ENCODE measurements at places on chromosomes 2 and 18.

- no peak for DNase-seq
Measured at GRCh38 chr2:99675130-99675661, 185.4 kb upstream of the REV1 start.

- no peak for DNase-seq
Measured at GRCh38 chr2:218622606-218623365, 15.1 kb downstream of the PLCD4 start.

DNA sequence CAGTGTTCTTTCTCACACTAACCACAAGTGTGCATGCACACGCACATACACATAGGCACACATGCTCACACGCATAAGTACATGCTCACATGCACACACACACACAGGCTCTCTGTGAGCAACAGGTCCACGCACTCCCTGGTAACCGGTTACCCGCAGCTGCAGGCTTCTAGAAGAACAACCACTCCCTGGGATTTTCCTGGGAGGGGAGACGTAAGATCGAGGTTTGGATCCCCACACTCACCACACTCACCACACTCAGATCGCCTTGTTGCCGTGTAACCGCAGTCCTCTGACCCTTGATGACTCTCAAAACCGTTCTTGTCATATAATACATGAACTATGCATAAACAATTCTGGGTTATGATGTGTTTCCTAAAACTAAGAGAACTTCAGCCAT, 42.2 kb downstream of the TTC32 start:
- DNase-seq: no peak

- no peak for DNase-seq
Measured at GRCh38 chr2:207881902-207882301, 112.2 kb upstream of the FZD5 start.

GRCh38 chr2:126714191-126714965, 58.4 kb downstream of the GYPC start:
- DNase-seq: no peak

- no peak for DNase-seq
Measured at GRCh38 chr2:149579972-149580882, 7.3 kb downstream of the MMADHC start.

DNA sequence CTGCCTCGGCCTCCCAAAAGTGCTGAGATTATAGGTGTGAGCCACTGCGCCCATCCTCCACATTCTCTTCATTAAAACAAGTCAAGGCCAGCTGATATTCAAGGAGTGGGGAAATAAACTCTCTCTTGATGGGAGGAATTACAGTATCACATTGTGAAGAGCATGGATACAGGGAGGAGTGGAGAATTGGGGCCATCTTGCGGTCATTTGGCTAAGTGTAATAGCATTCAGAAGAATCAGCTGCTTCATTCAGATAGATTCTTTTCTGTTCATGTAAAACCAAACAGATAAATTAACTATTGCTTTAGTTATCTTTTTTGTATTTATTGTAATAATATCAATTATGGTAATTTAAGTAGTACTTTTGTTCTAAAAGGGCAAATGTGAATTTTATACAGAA, 156.3 kb downstream of the UBR3 start:
- no peak for DNase-seq

- no peak for DNase-seq
Measured at GRCh38 chr2:191038741-191039140, 24.8 kb upstream of the STAT1 start.

- no peak for DNase-seq
Measured at GRCh38 chr2:207492461-207492860, 37.3 kb upstream of the CREB1 start.

DNA sequence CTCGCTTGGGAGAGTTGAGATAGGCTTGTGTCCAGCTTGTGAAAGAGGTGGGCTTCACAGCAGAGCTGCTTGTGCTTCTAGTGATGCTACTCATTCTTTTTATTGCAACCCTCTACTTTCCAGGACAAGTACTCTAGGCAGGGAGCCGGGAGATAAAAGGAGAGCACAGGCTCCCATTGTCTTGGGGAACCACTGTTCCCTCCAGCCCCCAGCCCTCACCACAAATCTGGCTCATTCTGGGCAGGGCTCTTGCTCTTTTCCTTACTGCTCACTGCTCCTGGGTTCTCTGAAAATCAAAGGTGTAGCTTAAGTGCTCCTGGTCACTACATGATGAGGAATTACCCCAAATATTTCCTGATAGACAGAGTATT, 81.4 kb downstream of the CABYR start:
- DNase-seq: no peak

- no peak for DNase-seq
Measured at GRCh38 chr2:86300496-86300895, 36.9 kb downstream of the REEP1 start.

DNA sequence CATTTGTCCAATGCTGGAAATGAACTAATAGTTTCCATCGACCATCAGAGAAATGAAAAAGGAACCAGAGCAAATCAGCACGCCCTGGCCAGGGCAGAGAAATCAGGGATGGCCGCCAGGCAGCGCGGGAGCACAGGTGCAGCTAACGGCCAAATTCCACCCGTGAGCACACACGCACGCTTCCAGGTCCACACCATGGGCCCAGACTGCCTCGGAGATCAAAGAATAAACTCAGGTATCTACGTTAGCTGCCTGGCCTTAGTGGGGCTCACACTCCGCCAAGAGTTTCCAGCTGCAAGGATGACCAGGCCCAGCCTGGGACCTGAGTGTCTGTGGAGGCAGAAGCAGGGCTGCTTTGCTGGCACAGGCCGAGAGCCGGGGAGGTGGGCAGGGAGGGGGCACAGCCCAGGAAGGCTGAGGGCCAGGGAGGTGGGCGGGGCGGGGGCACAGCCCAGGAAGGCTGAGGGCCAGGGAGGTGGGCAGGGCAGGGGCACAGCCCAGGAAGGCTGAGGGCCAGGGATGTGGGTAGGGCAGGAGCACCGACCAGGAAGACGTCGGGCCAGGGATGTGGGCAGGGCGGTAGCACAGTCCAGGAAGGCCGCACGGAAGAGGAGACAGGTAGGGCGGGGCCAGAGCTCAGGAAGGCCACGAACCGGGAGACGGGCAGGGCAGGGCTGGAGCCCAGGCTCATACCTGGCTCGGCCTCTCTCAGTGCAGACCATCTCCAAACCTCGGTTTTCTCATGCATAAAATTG, 43.2 kb upstream of the SALL3 start:
- no peak for DNase-seq

GRCh38 chr2:24104906-24105305, 18.2 kb downstream of the PFN4 start:
- DNase-seq: no peak

DNA sequence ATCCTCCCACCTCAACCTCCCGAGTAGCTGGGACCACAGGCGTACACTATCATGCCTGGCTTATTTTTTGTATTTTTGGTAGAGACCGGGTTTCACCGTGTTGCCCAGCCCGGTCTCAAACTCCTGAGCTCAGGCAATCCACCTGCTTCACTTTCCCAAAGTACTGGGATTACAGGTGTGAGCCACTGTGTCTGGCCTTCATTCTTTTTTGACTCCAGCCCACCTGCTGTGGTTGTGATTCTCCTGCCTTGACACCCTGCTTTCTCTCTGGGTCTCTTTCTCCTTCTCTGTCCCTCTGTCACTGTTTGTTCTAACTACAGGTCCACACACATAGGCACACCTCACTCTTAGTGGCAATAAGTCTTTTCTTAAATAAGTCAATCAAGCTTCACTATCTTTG, 85.3 kb downstream of the FTCDNL1 start:
- no peak for DNase-seq

GRCh38 chr2:65072181-65072970, 16.2 kb downstream of the CEP68 start:
- DNase-seq: no peak

- DNase-seq: no peak
Measured at GRCh38 chr2:37934591-37935513, 9.8 kb downstream of the RMDN2 start.

DNA sequence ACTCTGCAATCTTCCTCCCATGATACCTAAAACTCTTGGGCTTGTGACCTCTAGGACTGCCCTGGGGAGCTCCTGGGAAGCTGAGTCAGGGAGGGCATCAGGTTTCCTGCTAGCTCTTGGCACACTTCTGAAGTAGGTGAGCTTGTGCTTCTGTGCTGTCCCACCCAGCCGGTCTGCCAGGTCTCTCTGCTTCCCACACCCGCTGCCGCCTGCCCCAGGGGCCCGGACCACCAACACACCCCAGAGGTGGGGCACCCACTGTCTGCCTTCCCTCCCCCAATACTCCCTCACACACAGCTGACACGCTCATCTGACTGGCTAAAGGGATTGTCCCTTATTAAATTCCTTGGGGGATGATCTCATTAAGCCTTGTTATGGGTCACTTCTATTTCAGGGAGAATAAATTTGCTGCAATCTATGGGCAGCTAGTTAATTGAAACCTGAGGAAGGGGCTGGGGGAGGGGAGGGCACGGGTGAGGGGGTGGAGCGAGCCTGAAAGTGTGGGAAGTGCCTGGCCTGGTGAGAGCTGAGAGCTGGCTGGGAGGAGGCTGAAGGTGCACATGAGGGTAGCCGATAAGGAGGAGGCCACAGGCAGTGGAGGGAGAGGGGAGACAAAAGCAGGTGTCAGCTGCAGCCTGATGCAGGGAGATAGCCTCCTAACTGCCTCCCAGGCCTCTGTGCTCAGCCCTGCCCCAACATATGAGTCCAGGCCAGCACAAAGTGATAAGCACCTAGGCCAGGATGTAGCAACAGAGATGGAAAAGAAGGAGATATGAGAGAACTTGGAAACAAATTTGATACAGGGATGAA, 48.8 kb downstream of the HAUS1 start:
- DNase-seq: no peak

DNA sequence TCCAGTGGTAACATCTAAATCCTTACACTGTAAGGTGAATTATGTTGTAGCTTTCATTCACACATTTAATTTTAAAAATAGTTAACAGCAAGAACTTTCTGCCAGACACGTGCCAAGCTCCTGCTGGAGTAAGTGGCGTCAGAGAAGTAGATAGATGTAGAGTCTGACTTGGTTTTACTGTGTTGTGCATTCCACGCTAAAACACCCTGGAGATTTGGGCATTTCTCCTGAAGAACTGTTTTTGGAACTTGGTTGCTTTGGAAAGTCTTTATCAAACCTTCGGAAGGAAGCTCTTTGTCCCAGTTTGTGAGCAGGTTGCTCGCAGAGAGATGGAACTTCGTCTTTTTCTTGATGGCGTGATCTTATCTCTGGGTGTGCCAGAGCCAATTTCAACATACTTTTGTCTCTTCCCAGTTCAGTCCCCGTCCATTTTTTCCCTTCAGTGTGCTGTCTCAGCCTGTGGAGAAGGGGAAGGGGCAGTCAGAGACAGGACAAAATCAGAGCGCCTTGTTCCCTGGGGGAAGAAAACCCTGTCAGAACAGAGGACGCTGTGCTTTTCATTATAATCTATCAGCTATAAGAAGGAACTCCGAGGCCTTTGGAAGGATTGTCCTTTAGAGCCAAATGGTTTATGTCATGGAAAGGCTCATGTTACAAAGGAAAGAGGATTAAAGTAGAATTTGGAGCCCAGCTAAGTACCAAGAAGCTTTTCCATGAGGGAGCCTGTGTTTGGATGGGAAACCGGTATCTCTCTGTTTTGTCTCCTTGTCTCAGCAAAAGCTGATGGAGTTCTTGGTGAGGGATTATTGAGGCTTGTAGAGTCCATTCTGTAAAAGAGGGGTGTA, 18.9 kb downstream of the GRHL1 start:
- DNase-seq: no peak

- DNase-seq: no peak
Measured at GRCh38 chr18:47868744-47869143, 61.7 kb downstream of the SMAD2 start.

GRCh38 chr2:200617156-200618053, 31.6 kb downstream of the AOX1 start:
- no peak for DNase-seq

- no peak for DNase-seq
Measured at GRCh38 chr2:227817850-227818674, 4.4 kb downstream of the CCL20 start.

GRCh38 chr18:45057955-45058600, 377.4 kb downstream of the SETBP1 start:
- no peak for DNase-seq

DNA sequence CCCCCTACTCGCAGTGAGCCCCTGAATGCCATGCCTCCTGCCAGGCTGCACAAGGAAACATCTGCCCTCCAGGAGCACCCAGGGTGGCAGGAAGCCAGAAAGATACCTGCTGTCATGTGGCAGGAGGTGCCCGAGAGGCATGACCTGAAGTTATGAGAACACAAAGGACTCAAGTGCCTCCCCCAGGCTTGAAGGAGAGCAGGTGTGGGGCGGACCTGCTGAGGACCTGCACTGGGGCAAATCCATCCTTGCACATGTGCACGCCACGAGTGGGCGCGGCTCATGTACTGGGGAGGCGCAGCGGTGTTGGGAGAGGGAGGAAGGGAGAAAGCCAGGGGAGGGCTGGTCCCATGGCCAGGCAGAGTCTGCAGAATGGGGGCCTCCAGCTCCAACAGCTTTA, 26.9 kb downstream of the SDC1 start:
- peak; percentile 79 for DNase-seq

GRCh38 chr2:143581134-143581533, 451.9 kb downstream of the ARHGAP15 start:
- DNase-seq: no peak

DNA sequence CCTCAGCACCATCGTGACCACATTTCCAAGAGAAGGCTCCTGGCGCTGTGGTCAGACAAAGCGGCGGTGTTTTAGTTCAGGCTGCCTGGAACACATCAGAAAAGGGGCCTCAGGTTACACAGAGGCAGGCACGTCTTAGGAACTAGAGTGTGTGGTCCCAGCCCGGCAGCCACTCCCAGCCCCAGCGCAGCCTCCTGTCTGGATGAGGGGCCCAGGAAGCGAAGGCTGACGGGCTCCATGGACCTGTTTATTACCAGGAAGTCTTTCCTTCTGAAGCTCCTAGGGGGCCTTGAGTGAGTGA, 10.0 kb upstream of the GPR55 start:
- DNase-seq: no peak

DNA sequence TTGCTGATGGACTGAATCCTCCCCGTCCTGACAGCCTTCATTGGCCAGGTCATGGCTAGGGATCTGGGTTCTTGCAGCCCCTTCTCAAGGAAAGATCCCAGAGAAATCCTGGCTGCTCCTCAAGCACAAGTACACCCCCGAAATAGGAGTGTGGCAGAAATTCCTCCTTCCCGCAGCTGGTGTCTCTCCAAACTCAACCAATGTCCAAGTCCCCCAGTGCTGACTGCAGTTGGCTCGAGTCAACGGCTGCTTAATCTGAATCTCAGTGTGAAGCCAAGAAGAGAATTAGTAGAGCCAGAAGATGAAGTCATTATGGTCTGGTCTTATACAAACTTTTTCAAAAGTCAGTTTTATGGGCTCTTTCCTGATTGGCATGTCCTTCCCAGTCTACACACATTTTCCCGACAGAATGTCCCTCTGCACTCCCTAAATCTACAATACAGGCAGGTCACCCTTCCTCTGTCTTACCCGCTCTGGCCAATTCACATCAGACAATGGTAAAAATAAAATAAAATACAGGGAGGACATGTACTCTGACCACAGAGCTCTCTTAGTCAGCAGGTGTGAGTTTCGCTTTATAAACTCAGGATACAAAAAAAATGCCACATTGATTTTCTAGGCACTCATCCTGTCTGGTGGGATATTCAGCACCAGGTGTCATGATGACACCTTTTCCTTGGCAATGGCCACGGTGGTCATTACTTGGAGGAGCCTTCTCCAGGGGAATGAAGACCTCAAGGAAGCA, 76.9 kb upstream of the PAPOLG start:
- no peak for DNase-seq

- no peak for DNase-seq
Measured at GRCh38 chr2:1427086-1427485, 13.8 kb downstream of the TPO start.
